ENCODE measurements at places on chromosomes 12 and 14.

GRCh38 chr12:45409966-45410365, 194.1 kb downstream of the ANO6 start:
- DNase-seq: peak; percentile 85

DNA sequence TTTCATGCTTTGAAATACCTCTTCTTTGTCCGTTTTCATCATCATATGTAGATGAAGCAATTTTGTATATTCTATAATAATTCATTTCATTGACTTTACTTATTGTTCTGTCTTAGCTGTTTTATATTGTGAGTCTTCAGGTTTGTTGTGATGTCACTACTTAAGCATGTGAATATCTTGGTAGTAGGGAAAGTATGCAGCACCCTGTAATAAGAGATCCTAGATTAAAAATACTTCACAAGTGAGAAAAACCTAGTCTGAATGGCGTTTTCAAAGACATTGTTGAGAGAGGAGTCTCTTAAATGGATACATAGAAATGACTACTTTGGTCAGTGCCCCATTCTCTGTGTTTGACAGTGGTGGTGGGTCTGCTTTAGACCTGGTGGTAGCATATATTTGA, 61.4 kb downstream of the SLC16A7 start:
- DNase-seq: peak; percentile 34

DNA sequence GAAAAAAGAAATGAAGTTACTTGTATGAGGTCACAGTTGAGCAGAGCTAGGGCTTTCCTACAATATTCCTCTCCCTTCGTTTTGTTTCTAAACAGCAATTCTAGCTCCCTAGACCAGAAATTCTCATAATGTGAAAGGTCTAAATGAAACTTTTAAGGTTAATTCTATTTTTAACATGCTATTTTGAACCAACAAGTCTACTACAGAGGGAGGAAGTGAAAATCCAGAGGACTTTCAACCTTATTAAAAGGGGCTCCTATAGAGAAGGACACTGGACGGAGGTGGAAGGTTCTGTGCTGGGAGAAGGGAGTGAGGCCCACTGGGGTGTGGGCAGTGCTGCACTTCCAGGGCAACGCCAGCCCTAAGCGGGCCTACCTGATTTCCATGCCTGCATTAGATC, 13.4 kb downstream of the GSG1 start:
- no peak for DNase-seq

- peak; percentile 68 for DNase-seq
Observed at GRCh38 chr12:110100315-110100970, 23.7 kb upstream of the IFT81 start.

- no peak for DNase-seq
Observed at GRCh38 chr14:34020014-34020413, 69.1 kb upstream of the EGLN3 start.

GRCh38 chr12:16473610-16474326, 126.3 kb downstream of the MGST1 start:
- DNase-seq: peak; percentile 66

GRCh38 chr12:51976376-51977160, 25.1 kb downstream of the ACVR1B start:
- peak; percentile 59 for DNase-seq

GRCh38 chr12:325906-326305, 63.2 kb downstream of the KDM5A start:
- DNase-seq: peak; percentile 44

GRCh38 chr12:53055471-53056266, 5.8 kb downstream of the TNS2 start:
- no peak for DNase-seq

DNA sequence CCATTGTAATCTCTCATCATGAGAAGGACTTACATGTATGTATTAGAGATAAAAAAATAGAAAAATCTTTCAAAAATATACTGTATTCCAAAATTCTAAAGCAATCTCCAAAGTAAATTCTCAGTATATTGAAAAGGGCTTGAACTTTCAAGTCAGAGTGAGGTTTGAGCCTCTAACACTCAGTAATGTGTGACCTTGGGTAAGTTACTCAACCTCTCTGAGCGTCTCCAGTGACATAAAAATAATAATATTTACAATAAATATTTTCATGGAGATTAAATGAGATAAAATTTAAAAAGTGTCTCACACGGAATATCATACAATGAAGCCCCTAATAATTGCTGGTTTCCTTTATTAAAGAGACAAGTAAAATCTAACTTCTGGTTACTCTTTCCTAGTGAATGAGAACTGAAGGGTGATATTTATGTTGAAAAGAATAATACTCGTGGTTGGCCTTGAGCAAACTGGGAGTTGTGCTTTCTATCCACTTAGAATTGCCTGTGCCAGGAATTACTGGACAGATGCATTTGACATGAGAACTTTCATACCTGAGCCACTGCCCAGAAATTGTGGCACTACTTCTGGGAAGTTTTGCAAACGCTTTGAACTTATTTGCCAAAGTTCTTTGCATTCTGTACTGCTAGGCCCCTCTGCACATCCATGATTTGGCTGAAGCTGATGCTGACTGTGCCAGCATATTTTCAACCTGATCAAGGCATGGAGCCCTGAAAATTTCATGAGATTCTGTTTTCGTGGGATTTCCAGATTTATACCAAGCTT, 933.7 kb downstream of the GALC start:
- peak; percentile 36 for DNase-seq

DNA sequence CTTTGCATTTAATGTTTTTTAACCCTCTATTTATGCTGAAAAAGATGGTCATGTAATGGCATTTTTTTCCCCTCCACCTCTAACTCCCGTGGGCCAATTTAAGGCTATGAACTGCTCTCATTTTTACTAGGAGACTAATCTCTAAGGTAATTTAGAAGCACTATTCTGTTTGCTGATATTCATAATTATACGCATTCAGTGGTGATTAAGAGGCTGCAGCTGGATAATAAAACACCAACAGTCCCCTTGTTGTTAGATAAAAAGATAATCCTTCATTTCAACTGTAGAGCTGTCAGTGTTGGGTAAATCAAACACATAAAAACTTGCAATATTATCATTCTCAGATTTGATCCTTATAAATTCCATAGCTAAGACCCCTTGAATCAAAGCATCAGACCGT, 8.9 kb downstream of the MYO1H start:
- DNase-seq: no peak

DNA sequence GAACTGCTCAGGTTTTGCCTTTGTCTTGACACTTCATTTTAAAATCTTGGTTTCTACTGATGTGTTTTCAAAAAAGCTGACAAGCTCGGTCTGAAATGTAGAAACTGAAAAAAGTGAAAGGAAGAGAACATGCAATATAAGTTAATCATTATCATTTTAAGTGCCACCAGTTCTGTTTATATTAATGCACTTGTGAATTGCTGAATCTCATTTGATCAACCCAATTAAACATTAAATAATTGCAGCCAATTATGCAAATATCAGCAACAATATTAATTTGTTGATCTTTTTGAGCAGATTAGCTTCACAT, 133.8 kb downstream of the BCAT1 start:
- no peak for DNase-seq

- DNase-seq: peak; percentile 53
Observed at GRCh38 chr12:15534874-15535273, 212.6 kb downstream of the PTPRO start.

- no peak for DNase-seq
Observed at GRCh38 chr14:38662781-38663180, 406.9 kb upstream of the CLEC14A start.

DNA sequence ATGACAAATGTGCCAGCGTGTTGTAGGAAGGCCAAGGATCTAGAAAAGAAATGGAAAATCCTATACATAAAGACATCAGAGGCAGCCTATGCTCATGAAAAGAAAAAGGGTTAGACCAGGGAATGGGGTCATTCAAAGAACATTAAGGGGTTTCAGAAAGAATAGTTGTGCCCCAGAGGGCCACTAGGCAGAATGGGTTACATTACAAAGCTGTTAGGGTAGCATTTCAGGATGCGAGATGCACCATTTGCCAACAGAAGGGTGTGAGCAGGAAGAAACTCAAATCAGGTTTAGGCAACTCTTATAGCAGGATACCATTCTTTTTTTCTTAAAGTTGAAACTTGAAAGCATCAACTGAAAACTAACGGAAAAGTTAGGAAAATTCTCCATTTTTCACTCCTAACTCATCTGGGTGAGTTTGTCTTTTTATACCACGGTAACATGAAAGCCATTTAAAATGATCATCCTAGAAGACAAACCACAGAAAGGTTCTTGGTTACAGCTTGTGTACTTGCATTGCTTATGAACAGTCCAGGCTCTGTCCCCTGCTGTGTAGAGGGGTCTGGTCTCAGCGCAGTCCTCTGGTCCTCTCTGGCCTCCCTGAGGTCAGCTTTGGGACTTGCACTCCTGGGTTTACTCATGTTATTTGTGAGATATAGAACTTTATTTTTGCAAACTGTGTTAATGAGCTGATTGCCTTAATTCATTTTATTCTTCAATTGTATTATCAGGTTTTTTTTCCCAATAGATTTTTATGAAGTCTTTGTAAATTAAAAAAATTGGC, 209.1 kb downstream of the DACT1 start:
- DNase-seq: no peak

GRCh38 chr14:59371771-59372170, 93.4 kb downstream of the GPR135 start:
- no peak for DNase-seq

GRCh38 chr14:57380935-57381334, 9.5 kb upstream of the NAA30 start:
- no peak for DNase-seq

DNA sequence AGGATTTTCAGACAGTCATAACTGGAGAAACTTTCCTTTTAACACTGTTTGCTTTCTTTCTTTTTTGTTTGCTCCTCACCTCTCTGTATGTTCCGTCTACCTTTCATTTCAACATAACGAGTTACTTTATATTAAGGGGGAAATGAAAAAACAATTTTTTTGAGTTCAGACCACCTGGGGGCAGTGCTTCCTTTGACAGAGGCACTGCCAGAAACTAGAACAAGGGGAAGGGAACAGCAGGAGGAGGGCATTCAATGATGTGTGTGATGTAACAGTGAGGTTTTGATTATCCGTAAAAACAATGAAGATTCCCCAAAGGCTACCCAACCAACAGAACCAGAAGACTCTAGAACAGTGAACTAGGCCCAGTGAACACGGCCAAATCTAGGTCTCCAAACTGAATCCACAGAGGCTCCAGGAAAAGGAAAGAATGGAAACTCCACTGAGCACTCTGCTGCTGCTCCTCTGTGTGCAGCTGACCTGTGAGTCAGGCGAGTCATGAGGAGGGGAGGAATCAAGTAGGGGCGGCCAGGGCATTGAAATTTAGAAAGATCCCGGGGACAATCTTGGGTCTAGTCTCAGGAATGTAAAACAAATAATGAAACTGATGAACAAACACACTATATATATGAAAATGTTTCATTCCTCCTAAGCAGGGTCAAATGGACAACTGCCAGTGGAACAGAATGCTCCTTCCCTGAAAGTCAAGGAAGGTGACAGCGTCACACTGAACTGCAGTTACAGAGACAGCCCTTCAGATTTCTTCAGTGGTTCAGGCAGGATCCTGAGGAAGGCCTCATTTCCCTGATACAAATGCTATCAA, 323.5 kb downstream of the DAD1 start:
- no peak for DNase-seq

DNA sequence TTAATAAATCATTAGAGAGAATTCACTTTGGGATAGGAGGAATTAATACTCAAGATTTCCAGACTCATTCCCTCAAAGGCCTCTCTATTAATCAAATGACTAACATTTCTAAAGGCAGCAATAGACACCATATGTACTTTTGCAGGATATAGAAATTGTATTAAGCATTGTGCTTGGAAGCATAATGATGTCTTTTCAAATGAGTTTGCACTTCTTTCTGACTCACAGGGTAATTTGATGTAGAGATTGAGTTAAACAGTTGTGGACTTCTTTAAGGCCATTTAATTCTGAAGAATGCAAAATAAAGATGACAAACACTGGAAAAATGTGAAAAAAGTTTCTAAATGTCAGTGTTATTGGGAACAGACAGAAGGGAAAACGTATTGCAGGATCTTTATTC, 63.4 kb upstream of the CSRP2 start:
- DNase-seq: peak; percentile 90

- peak; percentile 73 for DNase-seq
Observed at GRCh38 chr12:111942557-111942956, 70.4 kb downstream of the TMEM116 start.

GRCh38 chr14:25122211-25122610, 72.3 kb upstream of the STXBP6 start:
- DNase-seq: peak; percentile 74

DNA sequence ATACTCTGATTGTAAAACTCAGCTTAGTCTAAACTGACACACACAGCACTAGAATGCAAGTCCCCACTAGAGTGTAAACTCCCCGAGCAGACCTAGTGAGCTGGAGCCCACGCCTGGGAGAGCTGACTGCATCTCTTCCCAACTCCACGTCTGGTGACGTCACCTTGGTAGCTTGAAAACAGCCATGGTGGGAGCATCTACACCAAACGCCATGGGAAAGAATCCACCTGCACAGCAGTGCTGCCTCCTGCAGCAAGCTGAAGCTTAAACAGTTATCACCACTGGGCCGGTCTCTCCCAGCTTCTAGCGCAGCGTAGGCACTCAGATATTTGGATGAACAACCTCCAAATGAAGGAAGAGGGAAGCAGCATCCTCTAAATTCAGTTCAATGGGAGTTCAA, 4.3 kb upstream of the PAPLN start:
- no peak for DNase-seq

- peak; percentile 95 for DNase-seq
Observed at GRCh38 chr12:6069437-6070093, 54.9 kb downstream of the VWF start.

DNA sequence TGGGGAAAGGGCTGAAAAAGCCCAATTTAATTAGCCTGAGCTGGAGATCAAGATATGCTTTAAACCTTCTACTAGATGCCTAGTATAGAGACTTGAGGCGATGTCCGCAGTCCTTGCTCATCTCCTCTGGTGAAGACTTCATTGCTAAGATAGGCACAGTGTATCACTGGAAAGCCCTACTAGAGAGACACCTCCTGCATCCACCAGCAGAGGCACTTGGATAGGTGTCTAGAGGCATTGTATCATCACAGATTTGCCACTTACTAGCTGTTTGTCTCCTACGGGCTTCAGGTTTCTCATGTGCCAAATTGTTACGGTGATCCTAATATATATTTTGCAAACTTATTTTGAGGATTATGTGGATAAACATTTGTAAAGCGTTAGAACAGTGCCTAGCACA, 1048.5 kb downstream of the GALC start:
- no peak for DNase-seq

- no peak for DNase-seq
Observed at GRCh38 chr14:65422088-65422834, 9.7 kb downstream of the FUT8 start.

DNA sequence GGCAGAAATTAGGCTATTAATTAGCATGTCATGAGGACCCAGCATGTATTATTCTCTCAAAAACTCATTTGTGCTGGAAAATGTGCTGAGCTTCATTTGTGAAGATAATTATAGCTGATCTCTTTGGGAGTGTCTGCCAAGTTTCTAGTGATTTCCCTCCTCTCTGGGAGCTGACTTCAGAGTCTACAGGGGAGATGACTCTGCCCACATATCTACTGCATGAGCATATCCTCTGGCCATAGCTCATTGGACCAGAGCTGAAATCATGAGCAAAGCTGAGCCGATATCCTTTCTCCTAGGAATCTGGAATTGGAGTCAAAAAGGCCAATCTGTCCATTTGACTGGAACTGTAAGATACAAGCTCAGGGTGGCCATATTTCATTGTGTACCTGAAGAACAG, 5.9 kb downstream of the CCDC198 start:
- DNase-seq: peak; percentile 25

GRCh38 chr14:87805315-87805723, 187.7 kb downstream of the GALC start:
- DNase-seq: peak; percentile 38

Measured in AG10803 (cell line).